ENCODE measurements at places on chromosomes 6 and 20.

DNA sequence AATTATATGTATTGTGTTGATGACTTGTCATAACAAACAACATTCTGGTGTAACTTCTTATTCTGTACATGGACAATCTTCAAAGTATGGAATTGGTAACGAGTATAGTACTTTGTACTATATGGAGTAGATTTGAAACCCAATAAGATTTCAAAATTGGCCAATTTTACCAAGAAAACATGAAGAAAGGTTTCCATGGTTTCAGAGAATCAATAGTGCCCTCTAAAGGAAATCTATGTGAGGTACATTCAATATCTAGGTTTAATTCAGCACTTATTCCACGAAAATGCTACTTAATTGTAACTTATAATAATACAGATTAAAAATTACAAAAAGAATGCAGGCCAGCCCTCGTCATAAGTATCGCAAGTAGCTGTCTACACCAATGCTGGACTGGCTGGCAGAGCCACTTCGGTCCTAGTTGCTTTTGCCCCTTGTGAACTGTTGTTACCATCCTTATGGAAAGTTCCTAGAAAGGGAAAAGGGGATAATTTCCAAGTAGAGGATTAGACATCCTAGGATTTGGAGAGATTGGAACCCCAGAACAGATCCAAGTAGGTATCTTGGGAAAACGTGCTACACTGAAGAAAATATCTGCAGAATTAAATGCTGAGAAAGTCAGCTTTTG is 70.9 kb downstream of the LCA5 start:
- DNase-seq: no peak

- DNase-seq: no peak
Measured at GRCh38 chr6:129370268-129370916, 339.6 kb downstream of the ARHGAP18 start.

DNA sequence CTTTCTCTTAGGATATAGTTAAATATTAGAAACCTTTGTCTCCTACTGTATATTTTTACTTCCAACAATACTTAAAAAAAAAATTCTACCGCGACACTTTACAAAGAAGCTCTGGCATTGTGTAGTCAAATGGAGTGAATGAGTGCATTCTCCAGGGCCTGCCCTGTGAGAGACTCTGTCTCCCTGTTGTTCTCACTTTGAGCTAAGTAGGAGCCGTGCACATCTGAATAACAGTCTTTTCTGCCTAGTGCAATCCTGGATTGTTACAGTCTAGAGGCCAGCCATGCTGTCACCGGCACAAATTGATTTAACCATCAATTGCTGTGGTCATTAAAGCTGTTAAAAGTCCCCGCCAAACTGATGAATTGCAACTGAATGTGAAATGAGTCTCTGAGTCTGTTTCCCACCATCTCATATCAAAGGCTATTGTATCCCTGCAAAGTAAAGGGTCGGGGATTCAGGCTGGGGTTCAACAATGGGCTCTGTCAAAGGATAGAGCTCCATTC is 156.0 kb downstream of the RFPL4B start:
- DNase-seq: no peak

- DNase-seq: no peak
Measured at GRCh38 chr6:156383059-156383458, 394.1 kb upstream of the ARID1B start.

DNA sequence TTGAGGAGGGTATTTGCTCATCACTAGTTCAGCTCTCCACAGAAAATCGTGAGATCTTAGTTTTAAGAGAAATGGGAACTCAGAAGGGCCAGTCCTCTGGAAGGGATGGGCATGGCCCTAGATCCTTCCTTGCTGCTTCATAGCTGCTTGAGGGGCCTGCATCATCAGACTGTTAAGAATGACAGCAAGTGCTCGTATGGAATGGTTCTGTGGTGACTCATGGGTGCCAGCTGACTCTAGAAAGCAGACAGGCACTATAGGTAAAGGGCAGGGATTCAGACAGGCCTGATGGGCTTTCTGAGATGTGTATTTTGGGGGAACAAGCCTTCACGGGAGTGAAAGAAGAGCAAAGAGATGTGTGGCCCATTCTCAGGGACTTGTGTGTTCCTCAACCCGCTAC is 90.8 kb downstream of the MYLK4 start:
- DNase-seq: no peak

- no peak for DNase-seq
Measured at GRCh38 chr20:46040902-46041535, 12.0 kb downstream of the SLC12A5 start.

DNA sequence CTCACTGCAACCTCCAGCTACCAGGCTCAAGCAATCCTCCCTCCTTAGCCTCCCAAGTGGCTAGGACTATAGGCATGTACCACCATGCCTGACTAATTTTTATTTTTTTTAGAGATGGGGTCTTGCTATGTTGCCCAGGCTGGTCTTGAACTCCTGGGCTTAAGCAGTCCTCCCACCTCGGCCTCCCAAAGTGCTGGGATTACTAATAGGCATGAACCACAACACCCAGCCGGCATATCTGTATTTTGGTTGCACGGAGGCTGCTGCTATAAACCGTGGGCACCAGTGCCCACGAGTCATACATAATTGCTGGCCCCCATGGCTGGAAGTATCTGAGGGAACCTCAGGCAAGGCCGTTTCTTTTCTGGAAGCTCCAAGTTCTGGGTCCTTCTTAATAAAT is 18.3 kb upstream of the ADRM1 start:
- DNase-seq: no peak

GRCh38 chr6:69771158-69771906 is 25.5 kb downstream of the LMBRD1 start:
- no peak for DNase-seq

- no peak for DNase-seq
Measured at GRCh38 chr20:43389211-43389610, 68.5 kb upstream of the SRSF6 start.

- DNase-seq: no peak
Measured at GRCh38 chr6:150072201-150072600, 3.3 kb upstream of the ULBP3 start.

- no peak for DNase-seq
Measured at GRCh38 chr20:57048027-57048869, 218.2 kb downstream of the BMP7 start.

- DNase-seq: no peak
Measured at GRCh38 chr6:151294561-151295101, 54.9 kb downstream of the AKAP12 start.

- no peak for DNase-seq
Measured at GRCh38 chr6:120077489-120077888, 727.9 kb upstream of the MAN1A1 start.

DNA sequence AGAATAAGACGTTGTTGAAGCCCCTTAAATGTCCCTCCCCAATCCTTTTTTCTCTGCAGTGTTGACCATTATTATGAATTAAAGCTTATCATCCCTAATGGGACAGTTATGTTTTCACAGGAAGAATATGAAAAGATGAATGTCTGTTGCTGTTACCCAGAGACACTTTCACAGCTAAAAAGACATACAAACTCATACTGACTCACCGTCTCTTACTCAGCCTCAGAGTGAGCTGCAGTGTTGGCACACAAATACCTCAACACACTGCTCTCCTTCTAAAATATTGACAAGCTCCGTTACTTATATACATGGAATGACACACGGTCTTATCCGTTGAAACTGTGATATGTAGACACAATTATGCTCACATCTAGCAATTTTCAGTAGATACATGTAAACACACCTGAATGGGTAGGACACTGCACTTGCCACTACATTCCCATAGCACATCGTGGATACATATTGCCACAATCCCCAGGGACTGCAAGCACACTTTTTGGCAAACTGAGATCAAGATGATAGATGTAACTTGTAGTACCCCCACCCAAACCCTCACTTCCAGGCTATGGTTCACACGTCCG is 9.6 kb upstream of the SAPCD1 start:
- no peak for DNase-seq

DNA sequence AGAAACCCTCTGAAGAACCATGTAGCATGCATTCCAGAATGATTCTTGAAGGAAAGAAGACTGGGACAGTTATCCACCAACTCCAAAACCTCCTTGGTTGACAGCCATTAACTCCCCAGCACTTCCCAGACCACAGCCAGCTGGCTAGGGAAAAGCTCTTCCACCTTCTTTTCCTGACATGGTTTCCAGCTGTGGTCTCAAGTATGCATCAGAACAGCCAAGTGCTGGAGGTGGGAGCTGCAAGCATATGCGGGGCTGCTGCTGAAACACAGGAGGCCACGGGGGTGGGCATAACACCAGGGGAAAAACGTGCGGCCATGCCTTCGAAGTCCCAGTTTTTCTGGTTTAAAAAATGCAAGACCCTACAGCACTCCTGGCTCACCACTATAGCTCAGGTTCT is 108.0 kb upstream of the FAM184A start:
- DNase-seq: no peak

GRCh38 chr6:157981132-157981394 is 600 bp upstream of the SYNJ2 start:
- no peak for DNase-seq

GRCh38 chr6:167735951-167736288 is 90.8 kb upstream of the AFDN start:
- no peak for DNase-seq

GRCh38 chr6:105014954-105015353 is 58.0 kb downstream of the LIN28B start:
- no peak for DNase-seq

GRCh38 chr20:42572320-42573016 is 617.2 kb downstream of the PTPRT start:
- DNase-seq: no peak

GRCh38 chr20:62603907-62604785 is 38.2 kb upstream of the SLCO4A1 start:
- no peak for DNase-seq

DNA sequence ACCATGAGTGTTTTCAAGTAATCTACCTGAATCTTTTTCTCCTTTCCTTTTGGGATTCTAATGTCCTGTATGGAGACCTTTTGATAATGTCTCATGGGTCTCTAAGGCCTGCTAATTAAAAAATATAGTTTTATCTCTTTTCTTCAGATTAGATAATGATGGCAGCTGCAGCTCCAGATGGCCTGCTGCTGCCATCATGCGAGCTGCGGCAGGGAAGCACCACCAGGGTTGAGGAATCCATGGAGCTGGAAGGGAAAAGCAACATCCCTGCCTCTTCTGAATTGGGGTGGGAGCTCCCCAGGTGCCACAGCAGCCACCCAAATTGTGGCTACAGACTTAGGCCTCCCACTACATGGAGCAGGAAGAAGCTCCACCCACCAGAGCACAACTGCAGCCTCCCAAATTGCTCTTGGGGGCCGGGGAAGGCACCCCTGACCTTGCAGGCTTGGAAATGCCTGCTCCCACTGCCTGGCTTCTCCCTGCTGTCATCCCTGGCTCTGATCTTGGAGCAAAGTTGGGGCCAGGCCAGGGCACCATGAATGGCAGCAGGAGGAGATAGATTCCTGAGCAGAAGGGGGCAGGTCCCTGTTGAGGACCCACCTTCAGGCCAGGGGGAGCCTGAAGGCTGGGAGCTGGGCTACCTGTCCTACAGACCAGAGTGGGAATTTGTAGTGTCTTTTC is 189.6 kb upstream of the MAN1A1 start:
- DNase-seq: no peak

DNA sequence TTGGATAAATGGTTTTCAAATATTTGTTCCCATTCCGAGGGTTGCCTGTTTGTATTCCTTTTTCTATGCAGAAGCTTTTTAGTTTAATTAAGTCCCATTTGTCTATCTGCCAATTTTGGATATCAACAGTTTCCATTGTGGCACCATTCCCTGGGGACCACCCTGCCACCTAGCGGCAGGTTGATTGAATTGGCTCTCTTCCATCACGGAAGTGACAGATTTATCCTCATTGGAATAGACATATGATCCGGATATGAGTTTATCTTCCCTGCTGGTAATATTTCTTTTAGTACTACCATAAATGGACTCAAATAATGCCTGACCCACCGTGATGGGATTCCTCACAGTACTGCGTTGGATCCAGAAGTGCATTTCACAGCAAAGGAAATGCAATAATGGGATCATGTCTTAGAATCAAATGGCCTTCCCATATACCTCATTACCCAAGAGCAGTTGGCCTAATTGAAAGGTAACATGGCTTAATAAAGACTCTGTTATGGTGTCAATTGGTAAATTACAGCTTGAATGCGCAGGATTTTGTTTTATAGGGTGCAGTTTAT is 327.0 kb downstream of the BMP2 start:
- no peak for DNase-seq

GRCh38 chr20:10501402-10501801 is 66.3 kb downstream of the SLX4IP start:
- DNase-seq: no peak

GRCh38 chr6:46918806-46919205 is 2.9 kb downstream of the ADGRF5 start:
- DNase-seq: no peak

- no peak for DNase-seq
Measured at GRCh38 chr6:147759093-147759492, 250.6 kb downstream of the SAMD5 start.

GRCh38 chr20:53133125-53133524 is 161.0 kb downstream of the TSHZ2 start:
- no peak for DNase-seq

GRCh38 chr6:5999688-6000608 is 6.8 kb downstream of the NRN1 start:
- no peak for DNase-seq

- DNase-seq: no peak
Measured at GRCh38 chr6:144331491-144331969, 46.4 kb downstream of the UTRN start.

DNA sequence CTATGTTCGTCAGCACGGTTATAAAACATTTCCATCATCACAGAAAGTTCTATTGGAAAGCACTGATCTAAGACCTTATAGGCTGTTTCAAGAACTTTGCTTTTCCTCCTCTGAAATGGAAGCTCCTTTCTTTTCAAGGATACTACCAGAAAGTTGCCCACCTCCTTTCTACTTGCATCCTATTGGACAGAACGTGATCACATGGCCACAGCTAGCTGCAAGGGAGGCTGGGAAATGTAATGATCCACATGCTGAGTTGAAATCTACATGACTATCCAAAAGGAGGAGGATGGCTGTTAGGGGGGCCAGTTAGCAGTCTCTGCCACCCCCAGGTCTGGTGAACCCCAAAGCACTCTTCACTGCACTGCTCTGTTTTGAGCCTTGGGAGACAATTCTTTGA is 3.3 kb downstream of the SFTA2 start:
- DNase-seq: no peak

- DNase-seq: no peak
Measured at GRCh38 chr6:150830439-150831165, 34.9 kb upstream of the MTHFD1L start.

DNA sequence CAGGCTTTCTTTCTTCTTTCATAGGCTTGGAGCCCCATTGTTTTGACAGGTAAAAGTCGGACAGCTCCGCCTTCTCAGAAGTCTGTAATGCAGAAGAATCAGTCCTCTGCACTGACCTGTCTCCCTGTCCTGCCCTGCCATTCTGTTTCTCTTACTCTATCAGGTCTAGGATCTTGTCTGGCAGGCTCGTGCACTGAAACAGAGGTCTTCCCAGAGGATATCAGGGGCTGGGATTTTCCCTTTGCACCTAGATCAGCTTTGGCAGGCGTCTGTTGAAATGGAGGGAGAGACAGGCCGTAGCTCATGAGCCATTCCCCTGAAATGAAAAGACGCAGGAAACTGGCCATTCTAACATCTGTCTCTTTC is 25.0 kb downstream of the KIF3B start:
- DNase-seq: no peak
